ENCODE measurements at places on chromosomes 11 and 22.

DNA sequence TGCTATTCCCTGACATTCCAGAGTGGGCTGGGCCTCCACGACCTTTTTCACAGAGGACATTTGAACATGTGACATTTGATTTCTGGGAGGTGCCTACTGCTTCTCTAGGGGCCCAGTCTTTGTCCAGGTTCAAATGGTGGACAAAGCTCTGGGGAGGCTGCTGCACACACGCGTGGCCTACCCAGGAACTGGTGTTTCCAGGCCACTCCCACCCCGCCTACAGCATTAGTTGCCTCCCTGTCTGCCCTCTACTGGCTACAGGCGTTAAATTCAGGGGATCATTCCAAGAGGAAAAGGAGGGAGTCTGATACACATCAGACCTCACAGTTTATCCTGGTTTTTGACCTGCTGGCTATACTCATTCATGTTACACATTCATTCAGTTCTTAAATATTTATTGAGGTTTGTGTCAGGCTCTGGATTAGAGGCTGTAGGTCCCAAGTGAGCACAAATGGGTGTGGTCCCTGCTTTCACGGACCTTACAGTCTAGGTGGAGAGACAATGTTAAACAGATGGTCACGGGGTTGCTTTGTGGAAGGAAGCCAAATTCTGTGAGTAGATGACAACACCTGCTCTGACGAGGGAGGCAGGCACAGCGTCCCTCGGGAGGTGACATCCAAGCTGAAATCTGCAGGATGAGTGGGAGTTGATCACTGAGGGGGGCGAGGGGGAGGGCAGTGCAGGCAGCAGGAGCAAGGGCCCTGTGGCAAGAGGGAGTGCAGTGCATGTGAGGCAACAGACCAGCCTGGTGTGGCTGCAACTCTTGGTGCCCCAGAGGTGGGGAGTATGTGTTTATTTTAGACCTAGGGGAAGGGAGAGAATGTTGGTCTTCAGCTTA lies 11.8 kb downstream of the TUB start:
- no peak for DNase-seq

- DNase-seq = no peak
Measured at GRCh38 chr11:43404406-43404805, 45.7 kb downstream of the TTC17 start.

- no peak for DNase-seq
Measured at GRCh38 chr11:113564527-113565130, 89.4 kb upstream of the DRD2 start.

- DNase-seq = no peak
Measured at GRCh38 chr11:79973721-79974617, 533.1 kb upstream of the TENM4 start.

DNA sequence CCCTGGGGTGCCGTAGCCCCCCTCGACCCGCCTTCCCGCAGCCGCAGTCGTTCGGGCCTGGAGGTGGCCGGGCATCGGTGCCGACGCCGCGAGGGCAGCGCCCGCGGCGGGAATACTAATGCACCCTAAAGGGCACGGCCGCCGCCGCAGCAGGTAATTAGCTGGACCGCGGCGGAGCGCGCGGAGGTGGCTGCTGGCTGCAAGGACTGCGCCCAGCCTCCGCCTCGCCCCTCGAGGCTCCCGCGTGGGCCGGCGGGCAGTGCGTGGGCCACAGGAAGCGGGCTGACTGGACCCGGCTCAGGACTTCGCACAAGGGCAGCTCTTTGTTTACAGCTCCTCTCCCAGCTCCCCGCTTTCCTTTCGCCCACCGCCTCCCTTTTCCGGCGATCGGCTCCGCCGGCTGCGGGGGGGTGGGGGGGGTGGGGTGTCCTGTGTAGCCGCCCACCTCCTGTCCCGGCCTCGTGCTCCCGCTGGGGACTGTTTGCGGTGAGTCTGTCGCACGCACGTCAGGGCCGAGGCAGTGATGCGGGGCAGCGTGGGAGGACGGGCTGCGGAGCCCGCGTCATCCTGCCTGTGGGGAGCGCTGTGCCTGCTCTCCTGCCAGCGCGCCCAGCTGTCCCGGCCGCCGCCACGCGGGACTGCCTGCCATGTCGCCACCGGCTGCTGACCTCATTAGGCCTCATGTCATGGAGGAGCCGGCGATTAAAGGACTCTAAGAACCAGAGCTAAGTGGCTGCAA lies 53.2 kb downstream of the GRIK4 start:
- DNase-seq = no peak

DNA sequence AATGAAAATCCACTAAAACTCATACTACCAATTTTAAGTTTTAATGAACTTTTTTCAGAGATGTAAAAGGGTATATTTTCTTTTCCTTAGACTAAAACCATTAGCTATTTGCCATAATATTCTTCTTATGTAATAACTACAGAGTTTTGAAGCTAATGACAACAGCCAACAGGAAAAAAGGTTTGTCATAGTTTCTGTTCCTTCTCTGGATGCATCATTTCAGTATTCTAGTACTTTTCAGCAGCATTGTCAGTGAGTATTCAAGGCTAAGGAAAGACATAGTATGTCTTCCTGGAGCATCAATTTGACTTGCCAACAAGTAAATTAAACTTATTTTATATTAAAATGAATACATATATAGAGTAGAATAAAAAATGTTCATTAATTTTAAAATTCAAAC lies 166.0 kb downstream of the METTL15 start:
- DNase-seq = no peak

DNA sequence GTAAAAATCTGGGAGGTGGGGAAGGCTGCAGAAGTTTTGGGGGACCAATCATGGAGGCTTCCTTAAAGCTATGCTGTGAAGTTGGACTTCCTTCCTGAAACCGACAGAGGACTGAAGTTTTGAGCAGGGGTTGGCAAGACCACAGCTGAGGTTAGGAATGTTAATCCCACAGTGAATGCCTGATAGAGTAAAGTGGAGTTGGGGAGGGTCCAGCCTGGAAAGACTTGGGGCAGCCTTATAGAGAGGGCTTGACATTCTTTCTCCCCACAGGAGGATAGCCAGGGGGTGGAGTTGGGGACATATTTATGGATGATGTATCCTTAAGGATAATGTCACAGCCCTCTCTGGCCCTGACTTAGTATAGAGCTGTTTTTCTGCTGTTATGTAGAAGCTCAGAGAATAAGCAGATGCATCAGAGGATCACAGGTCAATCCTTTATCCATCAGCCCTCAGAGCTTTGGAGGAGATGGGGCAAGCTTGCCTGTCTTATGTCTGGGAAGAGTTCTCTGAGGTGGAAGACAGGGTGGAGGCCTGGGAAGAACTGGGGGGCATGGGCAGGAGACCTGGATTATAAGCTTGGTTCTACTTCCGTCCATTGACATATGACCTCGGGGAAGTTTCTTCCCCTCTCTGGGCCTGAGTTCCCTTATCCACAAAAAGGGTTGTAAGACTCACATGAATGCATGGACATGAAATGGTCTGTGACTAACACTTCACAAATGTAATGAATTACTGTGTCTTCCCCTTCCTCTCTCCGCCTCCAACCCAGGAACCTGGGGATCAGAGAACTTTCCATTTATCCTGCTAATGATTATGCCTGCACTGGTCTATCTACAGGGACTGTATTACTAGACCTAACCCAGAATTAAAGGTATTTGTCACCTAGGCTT lies 317.8 kb downstream of the MIAT start:
- no peak for DNase-seq

DNA sequence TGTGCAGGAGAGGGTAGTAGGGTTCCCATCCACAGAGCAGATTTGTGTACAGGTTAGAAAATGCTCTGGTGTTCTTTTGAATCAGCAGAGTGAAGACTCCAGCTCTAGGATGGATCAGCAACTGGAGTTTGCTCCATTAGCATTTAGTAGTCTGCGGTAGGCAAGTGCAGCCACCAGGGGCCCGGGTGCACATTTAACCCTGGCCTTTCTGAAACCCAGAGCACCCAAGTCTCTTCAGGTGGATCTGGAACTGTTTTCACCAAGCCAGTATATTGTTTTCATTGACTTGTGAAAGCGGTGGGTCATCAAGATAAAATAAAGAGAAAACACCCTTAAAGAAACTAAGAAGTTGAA lies 100.8 kb upstream of the CLPB start:
- DNase-seq = no peak

Data from right renal cortex interstitium (tissue), 3 donors.